ENCODE measurements at places on chromosomes 12 and 14. TPM values are rescaled to one million over a fixed set of nuclear protein-coding genes. Genes with fewer than 3 reads are reported as not detected.

The TSFM gene
- total RNA-seq, result 18.1 TPM

The ABCC9 gene
- total RNA-seq, result 0.19 TPM

The TBC1D30 gene
- total RNA-seq, result 13.6 TPM

The NEK9 gene
- 31.2 TPM for total RNA-seq

The KRT78 gene
- not detected for total RNA-seq

The CD163 gene
- not detected for total RNA-seq

The SPTB gene
- under 0.01 TPM for total RNA-seq

The OR11H6 gene
- total RNA-seq, result not detected

The RNASE12 gene
- total RNA-seq, result not detected

The FAM186B gene
- total RNA-seq, result 0.09 TPM

The RIPK3 gene
- total RNA-seq, result 3.5 TPM

The TAS2R19 gene
- total RNA-seq, result 3.4 TPM

The PMCH gene
- total RNA-seq, result 0.09 TPM

The GYS2 gene
- not detected for total RNA-seq

The PCED1B gene
- 0.45 TPM for total RNA-seq

The GPX2 gene
- 0.09 TPM for total RNA-seq

The GPR68 gene
- total RNA-seq, result 1.3 TPM

The SLC25A47 gene
- total RNA-seq, result not detected

The FZD10 gene
- total RNA-seq, result not detected

The MGP gene
- total RNA-seq, result 65.4 TPM

The AVPR1A gene
- not detected for total RNA-seq

The LRP1-AS gene
- total RNA-seq, result not detected

The ABHD12B gene
- total RNA-seq, result not detected

The GOLT1B gene
- 20.9 TPM for total RNA-seq

The POLE gene
- total RNA-seq, result 28.1 TPM

The ABCD2 gene
- total RNA-seq, result not detected

The LRIG3 gene
- 67.8 TPM for total RNA-seq

The INSM2 gene
- total RNA-seq, result not detected

The ARHGEF25 gene
- total RNA-seq, result 1.8 TPM

The CKB gene
- total RNA-seq, result 3.5 TPM

The ACTR10 gene
- 39.5 TPM for total RNA-seq

The TOMM20L gene
- not detected for total RNA-seq

The CLMN gene
- 2.5 TPM for total RNA-seq

The REP15 gene
- 1.5 TPM for total RNA-seq

The KRT3 gene
- total RNA-seq, result not detected

The ZNF219 gene
- 2.8 TPM for total RNA-seq

The C3AR1 gene
- total RNA-seq, result 0.28 TPM

The NUP37 gene
- 35.0 TPM for total RNA-seq

The NKX2-1 gene
- total RNA-seq, result not detected

The SLC6A13 gene
- total RNA-seq, result 0.09 TPM

The LRCOL1 gene
- total RNA-seq, result 0.09 TPM

The KLRB1 gene
- not detected for total RNA-seq

The AJUBA gene
- total RNA-seq, result 40.2 TPM
